ENCODE measurements at places on chromosomes 1 and 21.

DNA sequence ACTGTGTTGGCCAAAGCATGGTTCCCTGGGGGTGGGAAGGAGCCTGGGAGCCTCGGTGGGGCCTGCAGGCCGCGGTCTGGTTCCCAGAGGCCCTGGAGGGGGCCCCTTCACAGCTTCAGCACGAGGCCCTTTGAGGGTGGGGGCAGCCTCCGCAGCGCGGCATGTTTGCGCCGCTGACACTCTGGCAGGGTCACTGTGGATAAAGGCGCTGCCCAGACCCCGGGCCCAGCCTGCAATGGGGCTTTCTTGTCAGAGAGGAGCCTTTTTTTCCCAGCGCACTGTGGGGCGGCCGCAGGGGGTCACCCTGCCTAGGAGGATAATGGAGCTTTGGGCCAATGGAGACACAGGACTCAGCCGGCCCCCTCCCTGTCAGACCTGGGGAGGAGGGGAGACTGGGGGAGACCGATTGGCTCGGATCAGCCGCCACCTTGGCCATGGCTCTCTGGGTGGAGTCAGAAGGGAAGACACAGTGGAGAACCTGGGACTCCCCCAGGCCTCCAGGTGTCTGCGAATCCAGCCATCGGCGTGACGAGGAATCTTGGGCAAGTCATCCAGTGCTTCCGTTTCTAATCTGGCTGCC lies 26.0 kb downstream of the EPHB2 start:
- DNase-seq: no peak

DNA sequence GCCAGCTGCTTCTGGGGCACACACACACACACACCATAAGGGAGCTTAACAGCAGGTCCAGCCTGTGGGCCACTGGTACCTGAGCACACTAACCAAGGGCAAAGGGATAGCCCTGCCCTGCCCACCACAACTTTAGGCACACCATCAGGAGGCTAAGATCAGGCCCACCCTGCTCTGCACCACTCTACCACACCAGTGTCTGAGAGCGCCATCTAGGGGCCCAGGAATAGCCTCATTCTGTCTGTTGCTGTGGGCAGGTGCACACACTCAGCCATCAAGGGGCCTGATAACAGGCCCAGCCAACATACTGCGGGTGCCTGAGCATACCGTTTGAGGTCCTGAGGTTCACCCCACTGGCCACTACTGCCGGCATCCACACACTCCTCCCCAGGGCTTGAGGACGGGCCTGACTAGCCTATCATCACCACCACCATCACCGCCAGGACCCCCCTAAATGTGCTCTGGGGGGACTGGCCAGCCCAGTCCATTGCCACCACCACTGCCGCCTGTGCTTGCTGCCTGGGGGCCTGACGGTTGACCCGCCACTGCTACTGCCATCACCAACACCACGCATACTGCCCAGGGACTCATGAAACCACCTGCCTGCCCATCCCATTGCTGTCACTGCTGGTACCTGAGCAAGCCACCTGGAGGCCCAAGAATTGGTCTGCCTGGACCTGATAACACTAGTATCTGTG lies 31.3 kb downstream of the NSL1 start:
- peak; percentile 52 for DNase-seq

- no peak for DNase-seq
Measured at GRCh38 chr1:109980324-109981003, 4.1 kb upstream of the AHCYL1 start.

GRCh38 chr1:107889524-107889923 lies 75.5 kb downstream of the VAV3 start:
- no peak for DNase-seq

GRCh38 chr1:230169454-230170152 lies 102.6 kb downstream of the GALNT2 start:
- DNase-seq: no peak

- DNase-seq: no peak
Measured at GRCh38 chr1:43853161-43853921, 80.3 kb upstream of the ARTN start.

DNA sequence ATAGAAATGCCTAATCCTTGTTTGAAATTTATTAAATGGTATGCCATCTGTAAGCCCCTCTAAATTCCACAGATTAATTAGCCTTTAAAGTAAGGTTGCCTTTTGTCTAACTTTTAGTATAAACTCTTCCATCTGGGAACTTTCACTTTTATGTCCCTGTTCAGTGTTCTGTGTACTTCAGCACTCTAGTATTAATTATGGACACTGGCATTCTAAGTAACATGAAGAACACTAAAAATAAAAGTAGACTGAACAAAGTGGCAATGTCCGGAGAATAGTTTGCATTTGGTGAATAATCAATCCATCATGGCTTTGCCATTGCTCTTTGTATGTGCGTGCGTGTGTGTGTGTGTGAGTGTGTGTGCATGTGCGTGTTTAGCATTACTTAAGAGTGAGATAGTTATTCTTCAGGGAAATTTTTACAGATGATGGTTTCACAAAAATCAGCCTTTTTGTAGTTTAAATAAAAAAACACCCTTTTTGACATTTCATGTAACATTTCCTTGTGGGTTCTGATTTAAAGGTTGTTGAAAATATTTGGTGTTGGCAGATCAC lies 51.1 kb downstream of the ATF6 start:
- no peak for DNase-seq

GRCh38 chr1:159168043-159168442 lies 3.4 kb upstream of the CADM3 start:
- DNase-seq: no peak

DNA sequence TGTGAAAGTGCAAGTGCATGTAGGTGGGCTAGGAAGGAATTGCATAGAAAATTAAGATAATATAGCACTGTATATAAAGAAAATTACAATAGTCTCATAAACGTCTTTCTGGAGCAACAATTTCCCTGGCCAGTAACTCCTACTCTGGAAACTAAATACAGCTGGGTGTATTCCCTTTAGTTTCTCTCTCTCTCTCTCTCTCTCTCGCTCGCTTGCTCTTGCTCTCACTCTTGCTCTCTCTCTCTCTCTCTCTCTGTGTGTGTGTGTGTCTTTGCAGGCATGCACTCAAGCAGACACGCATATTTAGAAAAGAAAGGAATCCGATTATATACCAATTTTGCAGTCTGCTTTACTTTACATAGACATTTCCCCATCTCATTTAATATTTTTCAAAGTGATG lies 14.7 kb downstream of the S100A10 start:
- no peak for DNase-seq

DNA sequence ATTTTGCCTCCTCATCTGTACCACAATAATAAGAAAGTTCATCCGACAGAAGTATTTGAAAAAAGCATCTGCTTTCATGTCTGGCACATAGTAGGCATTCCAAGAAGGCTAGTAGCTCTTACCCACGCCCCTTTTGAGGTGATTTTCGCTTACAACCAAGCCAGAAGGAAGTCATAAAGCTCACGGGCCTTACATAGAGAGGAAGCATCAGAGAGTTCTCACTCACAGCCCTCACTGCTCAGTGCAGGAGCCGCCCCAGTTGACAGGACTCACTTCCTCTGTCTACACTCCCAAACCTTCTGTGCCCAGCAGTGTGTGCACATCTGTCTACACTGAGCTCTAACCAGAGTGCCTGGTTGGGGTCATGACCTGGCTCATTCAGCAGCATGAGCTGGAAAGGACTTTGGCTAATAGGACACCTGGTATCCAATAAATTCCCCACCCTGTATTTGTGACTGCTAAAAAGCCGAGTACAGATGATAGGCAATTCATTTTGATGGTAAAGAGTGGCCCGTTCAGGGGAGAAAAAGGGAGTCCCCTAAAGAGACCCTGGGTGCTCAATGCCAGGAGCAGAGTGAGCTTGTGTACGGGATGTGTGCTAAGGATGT lies 36.8 kb upstream of the DUSP10 start:
- no peak for DNase-seq

DNA sequence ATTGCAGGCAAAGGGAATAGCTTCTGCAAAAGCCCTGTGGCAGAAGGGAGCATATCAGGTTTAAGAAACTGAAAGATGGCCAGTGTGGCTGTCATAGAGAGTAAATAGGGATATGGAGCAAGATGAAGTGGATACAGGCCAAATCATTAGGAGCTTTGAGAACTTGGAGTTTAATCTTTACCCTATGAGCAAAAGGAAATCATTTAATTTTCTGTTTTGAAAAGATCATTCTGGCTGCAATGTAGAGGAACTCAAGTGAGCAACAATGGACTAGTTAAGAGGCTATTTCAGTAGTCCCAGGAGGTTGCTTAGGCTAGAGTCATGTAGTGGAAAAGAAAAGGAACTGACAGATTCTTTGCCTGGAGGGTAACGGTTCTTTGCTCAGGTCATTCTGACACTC lies 47.2 kb downstream of the RAP1A start:
- DNase-seq: no peak

DNA sequence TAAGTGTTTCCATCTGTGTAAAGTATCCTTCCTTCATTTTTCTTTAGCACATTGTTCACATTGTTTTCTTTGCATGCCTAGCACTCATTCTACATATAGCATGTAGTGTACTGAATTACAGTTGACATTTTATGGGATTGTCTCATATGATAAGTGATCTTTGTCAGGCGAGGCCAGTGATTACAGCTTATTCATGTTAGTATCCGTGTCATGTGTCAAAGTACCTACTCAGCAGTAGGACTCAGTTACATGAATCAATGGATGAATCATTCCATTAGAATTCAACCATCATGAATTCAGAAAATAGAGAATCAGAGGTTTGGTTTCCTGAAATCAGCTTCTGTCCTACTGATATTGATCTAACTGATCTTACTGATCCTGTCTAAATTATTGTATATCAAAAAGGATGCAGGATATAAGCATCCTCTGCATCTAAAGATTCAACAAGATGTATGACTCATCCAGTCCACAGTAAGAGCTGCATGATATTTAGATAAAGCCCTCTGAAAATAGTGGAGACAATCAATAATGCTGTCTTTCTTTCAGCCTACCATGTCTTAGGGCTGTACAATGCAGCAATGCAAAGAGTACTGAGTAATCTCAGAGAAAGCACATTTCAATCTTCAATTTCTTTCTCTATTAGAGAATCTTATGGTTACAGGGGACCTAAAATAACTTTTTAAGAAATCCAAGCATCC lies 20.7 kb upstream of the HRNR start:
- no peak for DNase-seq

DNA sequence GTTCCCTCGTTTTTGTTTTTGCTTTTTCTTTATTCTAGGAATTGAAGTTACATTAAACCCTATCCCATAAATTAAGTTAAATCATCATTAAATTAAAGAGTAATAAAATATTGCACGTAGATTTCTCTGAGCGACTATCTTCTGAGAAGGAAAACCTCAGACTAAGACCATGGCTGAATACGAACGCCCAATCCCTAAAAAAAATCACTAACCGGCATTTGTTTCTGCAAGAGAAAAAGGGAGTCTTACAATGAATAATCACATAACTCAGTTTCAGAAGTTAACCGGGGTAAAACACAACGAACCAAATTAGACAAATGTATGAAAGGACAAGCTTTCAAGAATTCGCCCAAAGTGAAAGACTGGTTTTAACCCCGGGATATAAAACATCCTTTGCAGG lies 1.3 kb downstream of the PIK3R3 start:
- DNase-seq: no peak

- no peak for DNase-seq
Measured at GRCh38 chr1:32622806-32623681, 27.3 kb downstream of the ZBTB8OS start.

- no peak for DNase-seq
Measured at GRCh38 chr1:40982721-40983120, 3.2 kb downstream of the CTPS1 start.

GRCh38 chr1:147091801-147092200 lies 80.5 kb downstream of the PRKAB2 start:
- no peak for DNase-seq

GRCh38 chr1:45014321-45015028 lies 2.4 kb downstream of the UROD start:
- no peak for DNase-seq

- peak; percentile 16 for DNase-seq
Measured at GRCh38 chr1:37622131-37622530, 12.6 kb downstream of the RSPO1 start.

DNA sequence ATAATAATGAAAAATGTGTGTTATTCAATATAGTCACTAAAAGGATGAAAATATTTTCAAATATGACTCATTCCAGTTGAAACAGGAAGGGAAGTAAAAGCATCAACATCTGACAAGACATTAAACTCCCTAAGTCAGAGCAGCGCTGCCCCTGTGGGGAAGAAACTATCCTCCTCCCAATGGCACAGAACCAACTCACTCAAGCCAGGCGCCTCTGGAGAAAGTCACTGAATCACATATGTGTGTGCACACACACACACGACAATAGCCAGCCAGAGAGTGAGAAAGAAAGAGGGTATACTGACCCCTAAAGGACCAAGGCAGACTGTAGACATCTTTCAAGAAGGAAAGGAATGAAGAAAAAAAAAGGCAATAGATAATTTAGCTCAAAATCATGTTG lies 126.9 kb downstream of the SETD4 start:
- DNase-seq: peak; percentile 7

GRCh38 chr1:219639876-219640577 lies 27.1 kb upstream of the ZC3H11B start:
- DNase-seq: no peak

GRCh38 chr1:25529518-25530185 lies 13.8 kb upstream of the LDLRAP1 start:
- no peak for DNase-seq

- DNase-seq: no peak
Measured at GRCh38 chr1:185585770-185586169, 148.4 kb upstream of the HMCN1 start.

GRCh38 chr1:227434808-227435444 lies 116.6 kb upstream of the CDC42BPA start:
- DNase-seq: no peak

DNA sequence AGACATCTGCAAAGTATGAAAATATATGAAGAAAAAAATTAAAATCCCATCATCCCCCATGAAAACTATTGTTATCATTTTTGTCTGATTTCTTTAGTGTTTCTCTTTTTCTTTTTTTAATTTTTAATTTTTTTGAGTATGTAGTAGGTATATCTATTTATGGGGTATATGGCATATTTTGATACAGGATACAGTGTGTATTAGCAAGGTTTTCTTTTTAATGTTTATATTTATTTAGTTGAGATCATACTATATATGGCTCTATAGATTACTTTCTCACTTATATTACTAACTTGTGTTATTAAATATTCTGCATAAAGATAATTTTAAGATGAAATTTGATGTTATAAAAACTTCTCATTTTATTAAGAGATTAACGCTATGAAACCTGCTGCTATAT lies 11.4 kb downstream of the LGALS8 start:
- no peak for DNase-seq
